Stimulated activated memory B cell treated with anti-CD40 and anti-IgM and Interleukin-4, amounts not matched to agents 10 μg/mL and 1 μg/mL and 100 μg/mL, for 72 hours (primary cell): ENCODE measurements at places on chromosomes 2 and 18.

DNA sequence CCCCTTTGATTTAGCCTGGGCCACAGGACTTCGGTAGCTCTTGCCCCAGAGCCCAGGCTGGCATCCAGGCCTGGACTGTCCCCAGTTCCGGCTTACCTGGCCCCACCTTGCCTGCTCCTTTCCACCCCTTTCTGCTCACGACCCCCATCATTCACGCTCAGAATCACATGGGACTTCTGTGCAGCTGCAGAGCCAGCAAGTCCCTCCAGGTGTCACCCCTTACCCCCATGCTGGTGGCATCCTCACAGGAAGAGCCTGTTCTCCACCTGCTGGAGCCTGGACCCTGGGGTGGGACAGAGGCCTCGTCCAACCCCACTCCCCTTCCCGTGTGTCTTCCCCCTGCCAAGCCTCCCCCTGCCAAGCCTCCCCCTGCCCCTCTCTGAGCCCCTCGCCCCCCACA, 7.9 kb upstream of the KCNIP3 start:
- ATAC-seq, result no peak

DNA sequence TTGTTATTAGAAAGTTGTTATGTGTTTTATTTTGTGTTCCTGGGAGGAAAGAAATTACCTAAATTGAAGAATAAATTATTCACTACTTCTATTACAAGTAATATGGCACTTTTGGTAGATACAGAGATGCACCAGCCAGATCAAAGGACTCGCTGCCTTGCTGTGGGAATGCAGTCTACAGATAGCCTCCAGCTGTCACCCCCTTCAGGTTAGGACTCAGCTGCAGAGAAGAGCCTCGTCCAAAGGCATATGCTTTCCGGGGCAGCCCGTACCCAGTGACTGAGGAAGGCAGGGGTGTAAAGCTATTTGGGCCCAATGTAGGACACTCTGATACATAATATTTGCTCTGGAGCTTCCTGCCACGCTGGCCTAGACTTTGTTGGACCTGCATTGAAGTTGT, 90.2 kb downstream of the CCDC148 start:
- no peak for ATAC-seq

- no peak for ATAC-seq
Measured at GRCh38 chr18:35201256-35201931, 39.4 kb upstream of the ZNF397 start.

- no peak for ATAC-seq
Measured at GRCh38 chr18:54416436-54416835, 58.7 kb downstream of the C18orf54 start.

- ATAC-seq, result no peak
Measured at GRCh38 chr2:206859330-206859739, 80.0 kb upstream of the CPO start.

- ATAC-seq, result no peak
Measured at GRCh38 chr2:29430382-29431112, 315.3 kb downstream of the CLIP4 start.

GRCh38 chr2:112187805-112188596, 49.8 kb downstream of the FBLN7 start:
- peak; percentile 92 for ATAC-seq

GRCh38 chr2:195659114-195659513, 2.1 kb downstream of the SLC39A10 start:
- ATAC-seq, result no peak

- no peak for ATAC-seq
Measured at GRCh38 chr2:27723372-27724144, 48.0 kb upstream of the MRPL33 start.

GRCh38 chr2:42914314-42914713, 121.9 kb upstream of the HAAO start:
- ATAC-seq, result no peak

DNA sequence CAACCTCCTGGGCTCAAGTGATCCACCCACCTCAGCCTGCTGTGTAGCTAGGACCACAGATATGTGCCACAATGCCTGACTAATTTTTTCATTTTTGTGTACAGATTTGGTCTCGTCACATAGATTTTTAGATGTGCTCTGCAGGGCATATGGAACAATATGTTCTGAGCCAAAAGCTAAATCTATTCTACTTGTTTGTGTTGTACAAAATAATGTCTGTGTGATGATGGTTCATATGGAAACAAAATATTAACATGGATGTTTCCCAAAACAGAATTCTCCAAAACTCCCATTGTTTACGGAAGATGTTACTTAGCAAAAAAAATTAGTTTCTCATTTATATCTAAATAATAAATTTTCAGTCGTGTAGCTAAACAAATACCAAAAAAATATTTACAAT, 12.6 kb upstream of the KLHL23 start:
- no peak for ATAC-seq

- no peak for ATAC-seq
Measured at GRCh38 chr18:59182673-59183072, 37.3 kb upstream of the GRP start.

- no peak for ATAC-seq
Measured at GRCh38 chr2:75155115-75155514, 44.2 kb downstream of the TACR1 start.

DNA sequence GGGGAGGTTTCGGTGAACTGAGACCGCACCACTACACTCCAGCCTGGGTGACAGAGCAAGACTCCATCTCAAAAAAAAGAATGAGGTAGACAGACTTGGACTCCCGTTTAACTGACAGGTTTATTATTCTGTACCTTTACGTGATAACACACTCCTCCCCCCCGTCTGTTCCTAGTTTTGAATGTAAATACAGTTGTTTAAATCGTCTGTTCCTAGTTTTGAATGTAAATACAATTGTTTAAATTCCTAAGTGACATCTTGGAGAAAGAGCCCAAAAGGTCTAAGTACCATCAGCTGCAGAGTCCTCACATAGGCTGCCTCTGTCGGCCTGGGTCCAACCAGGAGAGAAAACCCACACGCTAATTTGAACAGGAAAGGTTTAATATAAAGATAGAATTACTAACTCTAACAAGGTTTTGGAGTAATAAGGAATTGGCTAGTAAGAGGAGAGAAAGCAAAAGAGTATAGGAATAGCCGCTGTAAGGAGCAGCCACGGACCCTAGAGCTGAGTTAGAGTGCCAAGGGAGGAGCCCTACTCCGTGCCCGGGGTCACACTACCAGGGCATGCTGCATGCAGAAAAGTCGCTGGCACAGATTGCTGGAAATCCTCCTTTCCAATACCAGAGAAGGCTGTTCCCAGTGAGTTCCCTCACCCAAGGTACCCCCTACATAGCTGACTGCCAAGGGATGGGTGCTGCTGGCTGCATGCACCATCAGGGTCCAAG, 83.5 kb upstream of the RANBP2 start:
- ATAC-seq, result peak; percentile 5

- ATAC-seq, result peak; percentile 86
Measured at GRCh38 chr2:168210895-168211570, 36.4 kb downstream of the STK39 start.
